Activated T-helper 2 cell treated with anti-CD3 and anti-CD28 coated beads, Interferon-gamma antibody, Interleukin-2, Interleukin-4, amounts not matched to agents 10 μg/mL and 5 μg/mL and 100 μg/mL, durations not matched to agents 14 hours and 24 hours and 36 hours (primary cell): ENCODE measurements at places on chromosomes 7 and 10.

GRCh38 chr7:139576179-139576973 lies 52.9 kb downstream of the CLEC2L start:
- DNase-seq: no peak

- no peak for DNase-seq
Measured at GRCh38 chr10:27745732-27746396, at the start of gene MKX. TSS of gene MKX (minus strand) at chr10:27745819. CDS start at chr10:27743415, 2,404 bp downstream.

DNA sequence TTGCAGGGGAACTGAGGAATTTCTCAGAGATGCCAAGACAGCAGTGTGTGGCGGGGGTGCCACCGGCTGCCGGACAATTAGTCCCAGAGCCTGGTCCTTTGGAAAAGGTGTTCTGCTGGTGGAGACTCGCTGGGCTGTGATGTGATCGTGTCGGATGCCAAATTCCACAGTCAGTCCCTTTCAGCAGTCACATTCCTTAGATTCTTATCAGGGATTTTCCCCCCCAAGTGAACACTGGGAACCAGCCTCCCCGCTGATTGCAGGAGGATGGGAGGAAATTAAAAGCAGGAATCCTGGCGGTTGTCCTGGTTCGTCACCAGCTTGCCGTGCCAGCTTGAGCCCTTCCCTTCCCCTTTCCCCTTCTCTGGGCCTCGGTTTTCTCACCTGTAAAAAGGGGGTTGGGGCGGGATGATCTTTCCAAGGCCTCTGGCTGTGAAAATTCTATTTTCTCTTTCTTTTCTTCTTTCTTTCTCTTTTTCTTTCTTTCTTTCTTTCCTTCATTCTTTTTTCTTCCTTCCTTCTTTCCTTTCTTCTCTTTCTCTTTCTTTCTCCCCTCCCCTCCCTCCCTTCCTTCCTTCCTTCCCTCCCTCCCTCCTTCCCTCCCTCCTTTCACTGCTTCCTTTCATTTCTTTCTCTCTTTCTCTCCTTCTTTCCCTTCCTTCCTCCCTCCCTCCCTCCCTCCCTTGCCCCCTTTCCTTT lies 39.6 kb downstream of the COL26A1 start:
- no peak for DNase-seq

GRCh38 chr10:28172223-28172610 lies 130.6 kb downstream of the MPP7 start:
- no peak for DNase-seq

DNA sequence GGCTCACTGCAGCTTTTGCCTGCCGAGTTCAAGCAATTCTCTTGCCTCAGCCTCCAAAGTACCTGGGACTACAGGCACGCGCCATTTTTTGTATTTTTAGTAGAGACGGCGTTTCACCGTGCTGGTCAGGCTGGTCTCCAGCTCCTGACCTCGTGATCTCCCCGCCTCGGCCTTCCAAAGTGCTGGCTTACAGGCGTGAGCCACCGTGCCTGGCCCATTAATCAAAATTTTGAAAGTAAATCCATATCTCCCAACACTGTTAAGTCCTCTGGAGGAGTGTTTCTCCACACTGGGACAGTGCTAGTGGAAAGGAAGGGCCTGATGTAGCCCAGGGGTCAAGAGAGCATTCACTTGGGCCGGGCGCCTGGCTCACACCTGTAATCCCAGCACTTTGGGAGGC lies 644.6 kb downstream of the SH2D4B start:
- no peak for DNase-seq

- DNase-seq: no peak
Measured at GRCh38 chr10:132897516-132898381, 44.6 kb downstream of the CFAP46 start.
